ENCODE measurements at places on chromosomes 7 and 10.

DNA sequence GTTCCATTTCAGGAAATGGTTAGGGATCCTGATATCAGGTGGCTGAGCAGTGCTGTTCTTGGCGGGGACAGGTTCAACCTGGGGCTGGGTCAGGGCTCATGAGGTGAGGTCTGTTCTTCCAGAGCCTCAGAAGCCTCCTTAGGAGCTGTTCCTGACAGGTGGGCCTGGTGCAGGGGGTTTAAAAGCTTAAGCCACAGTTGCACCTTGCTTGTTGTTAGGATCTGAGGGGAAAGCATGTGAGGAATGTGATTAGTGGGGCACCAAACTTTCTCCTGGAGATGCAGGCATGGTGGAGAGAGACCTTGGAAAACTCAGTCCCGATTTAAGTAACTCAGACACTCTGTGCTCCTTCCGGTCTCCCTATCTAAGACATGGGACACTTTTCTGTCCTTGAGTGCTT, 18.7 kb upstream of the CRHR2 start:
- DNase-seq: no peak

GRCh38 chr7:108627476-108628051, 57.9 kb downstream of the DNAJB9 start:
- no peak for DNase-seq

DNA sequence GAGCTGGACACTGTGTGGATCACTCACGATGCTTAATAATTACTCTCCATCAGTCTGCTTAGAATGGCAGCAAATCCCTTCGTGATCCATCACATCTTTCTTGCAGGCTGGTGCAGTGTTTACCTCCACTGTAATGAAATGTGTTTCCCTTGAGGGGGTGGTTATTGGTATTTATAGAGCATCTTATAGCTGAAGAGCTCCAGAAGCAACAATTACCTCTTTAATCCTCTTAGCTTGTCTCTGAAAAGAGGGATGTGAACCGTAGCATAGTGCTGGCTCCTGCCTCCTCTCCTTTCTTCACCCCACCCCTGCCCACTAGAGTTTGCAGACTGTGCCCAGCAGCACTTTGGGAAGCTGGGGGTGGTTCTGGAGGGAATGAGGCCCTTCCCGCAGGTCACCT, 132.6 kb downstream of the CAMK1D start:
- DNase-seq: no peak

- DNase-seq: no peak
Measured at GRCh38 chr7:25619963-25620799, 391.9 kb upstream of the NPVF start.

DNA sequence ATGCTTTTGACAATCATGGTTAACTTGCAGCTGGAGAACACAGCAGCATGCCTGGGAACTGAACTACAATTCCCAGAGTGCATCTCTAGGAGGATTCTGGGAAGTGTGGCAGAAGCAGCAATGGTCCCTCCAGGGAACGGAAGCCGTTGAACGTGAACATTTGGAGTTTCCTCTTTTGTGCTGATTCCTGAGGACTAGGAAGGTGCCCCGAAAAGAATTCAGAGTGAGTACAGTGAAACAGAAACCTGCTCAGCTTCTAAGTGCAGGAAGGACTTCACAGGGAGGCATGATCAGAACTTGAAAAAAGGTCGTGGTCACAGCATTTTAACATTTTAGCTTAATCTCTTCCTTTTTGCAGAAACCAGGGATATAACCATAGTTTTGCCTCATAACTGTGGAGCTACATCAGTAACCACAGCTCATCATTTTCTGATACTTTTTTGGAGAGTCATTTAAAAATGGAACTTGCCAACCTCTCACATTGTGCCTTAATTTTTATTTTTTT, at the start of gene NUDT13:
Gene NUDT13, plus strand, starts transcription at position 111 of the 505 bp plus-strand sequence. CDS start 3,911 bp downstream, outside the sequence.
- DNase-seq: peak; percentile 62

- no peak for DNase-seq
Measured at GRCh38 chr10:80421707-80422536, 13.6 kb downstream of the PRXL2A start.

- no peak for DNase-seq
Measured at GRCh38 chr7:104805449-104806317, 208.3 kb upstream of the KMT2E start.

DNA sequence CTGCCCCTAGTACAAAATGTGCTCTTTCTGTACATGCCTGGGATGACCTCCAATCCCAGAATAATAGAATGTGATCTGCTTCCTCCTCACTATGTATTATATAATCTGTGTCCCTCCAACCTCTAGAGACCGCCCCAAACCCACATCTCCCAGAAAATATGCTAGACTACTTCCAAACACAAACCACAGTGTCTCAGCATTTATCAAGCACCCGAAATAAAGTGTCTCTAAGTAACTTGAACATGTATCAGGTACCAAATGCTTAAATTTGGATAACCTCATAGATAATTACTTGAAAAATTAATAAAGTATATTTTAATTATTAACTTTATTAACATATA, 16.1 kb downstream of the LYZL1 start:
- DNase-seq: no peak

DNA sequence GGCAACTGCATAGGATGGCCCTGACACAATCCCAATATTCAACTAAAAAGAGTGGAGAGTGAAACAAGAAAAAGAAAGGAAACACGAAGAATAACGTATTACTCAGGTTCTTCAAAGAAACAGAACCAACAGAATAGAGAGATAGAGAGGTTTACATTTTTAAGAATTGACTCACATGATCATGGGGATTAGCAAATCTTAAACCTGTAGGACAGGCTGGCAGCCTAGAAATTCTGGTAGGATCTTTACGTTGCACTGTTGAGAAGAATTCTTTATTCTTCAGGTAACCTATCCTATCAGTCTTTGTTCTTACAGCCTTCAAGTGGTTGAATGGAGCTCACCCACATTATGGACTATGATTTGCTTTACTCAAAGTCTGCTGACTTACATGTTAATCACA, 103.9 kb downstream of the AASS start:
- DNase-seq: no peak

DNA sequence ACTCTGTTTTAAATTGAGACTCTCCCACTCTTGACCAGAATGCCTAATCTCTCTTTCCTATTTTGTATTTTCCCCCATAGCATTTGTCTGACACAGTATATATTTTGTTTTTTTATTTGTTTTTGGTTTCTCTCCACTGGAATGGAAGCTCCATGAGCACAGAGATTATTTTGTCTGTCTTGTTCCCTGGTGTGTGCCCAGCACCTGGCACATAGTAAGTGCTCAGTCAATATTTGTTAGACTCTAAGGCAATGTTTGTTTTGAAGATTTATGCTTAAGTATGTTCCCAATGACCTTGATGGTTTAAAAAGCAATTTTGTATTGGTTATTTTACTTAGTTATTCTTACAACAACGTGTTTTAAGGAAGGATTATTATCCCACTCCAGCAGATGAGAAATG, 201.8 kb downstream of the DYNC1I1 start:
- DNase-seq: no peak

GRCh38 chr7:1691601-1692514, 21.8 kb downstream of the ELFN1 start:
- peak; percentile 71 for DNase-seq

DNA sequence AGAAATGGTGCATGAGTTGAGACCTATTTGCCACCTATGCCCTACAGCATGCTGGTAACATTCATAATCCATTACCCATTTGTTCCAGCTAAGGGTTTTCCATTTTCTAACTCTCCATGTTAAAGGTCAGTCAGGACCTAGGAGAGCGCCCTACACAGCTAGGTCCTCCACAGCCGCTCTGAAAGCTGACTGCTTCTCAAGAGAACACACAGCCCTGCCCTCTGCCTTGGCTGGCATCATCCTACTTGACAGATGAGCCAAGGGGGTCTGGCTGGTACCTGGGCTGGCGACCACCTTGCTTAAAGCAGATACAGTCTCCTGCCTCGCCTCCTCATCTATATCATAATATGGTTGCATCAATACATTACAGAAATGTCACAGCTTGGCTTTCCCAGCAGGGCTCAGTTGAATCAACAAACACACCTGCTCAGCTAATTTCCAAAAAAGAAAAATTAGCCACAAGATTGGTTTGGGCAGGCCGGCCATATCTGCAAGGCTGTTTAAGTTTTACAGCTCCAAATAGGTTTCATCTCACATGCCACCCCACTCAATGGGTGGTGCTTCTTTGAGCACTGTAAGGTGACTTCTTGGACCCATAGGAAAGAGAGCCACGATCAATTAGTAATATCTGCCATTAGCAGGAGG, 17.3 kb downstream of the TLL2 start:
- peak; percentile 30 for DNase-seq

DNA sequence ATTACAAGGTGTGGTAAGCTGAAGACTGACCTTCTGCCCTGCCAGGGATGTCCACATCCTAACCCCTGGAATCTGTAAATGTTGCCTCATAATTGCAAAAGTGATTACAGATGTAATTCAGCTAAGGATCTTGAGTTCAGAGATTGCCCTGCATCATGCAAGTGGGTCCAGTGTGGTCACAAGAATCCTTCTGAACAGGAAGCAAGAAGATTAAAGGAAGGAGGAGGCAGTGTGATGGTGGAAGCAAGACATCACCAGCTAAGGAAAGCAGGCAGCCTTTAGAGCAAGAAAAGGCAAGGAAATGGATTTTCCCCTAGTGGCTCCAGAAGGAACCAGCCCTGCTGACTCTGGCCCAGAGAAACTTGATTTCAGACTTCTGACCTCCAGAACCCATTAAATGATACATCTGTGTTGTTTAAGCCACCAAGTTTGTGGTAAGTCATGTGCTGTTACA, 78.1 kb downstream of the USP6NL start:
- DNase-seq: no peak

- DNase-seq: no peak
Measured at GRCh38 chr10:109219935-109220605, 703.2 kb downstream of the XPNPEP1 start.

- DNase-seq: peak; percentile 95
Measured at GRCh38 chr7:73612598-73613269, 11.6 kb downstream of the MLXIPL start.

- DNase-seq: peak; percentile 77
Measured at GRCh38 chr10:129962872-129963640, 1.0 kb downstream of the EBF3 start.

Data from Daoy (cell line).